Neural crest cell (in vitro differentiated cells): ENCODE measurements at places on chromosomes 6 and 20. TPM values are rescaled to one million over a fixed set of nuclear protein-coding genes. Genes with fewer than 3 reads are reported as not detected.

DNA sequence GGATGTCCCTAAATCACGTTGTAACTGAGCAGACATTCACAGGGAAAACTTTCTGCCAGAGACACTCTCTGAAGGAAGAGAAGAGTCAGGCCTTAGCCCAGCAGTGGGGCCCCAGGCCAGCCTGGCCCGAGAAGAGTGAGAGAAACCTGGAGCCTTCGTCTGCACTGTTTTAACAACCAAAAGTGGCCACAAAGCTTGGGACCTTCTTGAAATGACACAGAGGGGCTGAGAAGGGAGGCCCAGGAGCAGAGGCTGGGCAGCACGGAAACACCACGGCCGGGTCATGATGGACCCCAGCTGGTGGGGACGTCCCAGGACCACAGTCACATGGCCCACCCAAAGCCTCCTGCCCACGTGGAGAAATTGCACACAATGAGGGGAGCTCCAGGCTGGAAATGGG, 126.8 kb upstream of the THBS2 start:
- DNase-seq = no peak
- peaks cover 5% of the 10 kb centered on the region for H3K36me3 ChIP-seq
- peaks cover 6% of the 10 kb centered on the region for H3K4me1 ChIP-seq
- H3K4me3 ChIP-seq = no peak overlapping the region
- no peaks in the 10 kb centered on the region for H3K27me3 ChIP-seq
- no peak overlapping the region for H3K27ac ChIP-seq

DNA sequence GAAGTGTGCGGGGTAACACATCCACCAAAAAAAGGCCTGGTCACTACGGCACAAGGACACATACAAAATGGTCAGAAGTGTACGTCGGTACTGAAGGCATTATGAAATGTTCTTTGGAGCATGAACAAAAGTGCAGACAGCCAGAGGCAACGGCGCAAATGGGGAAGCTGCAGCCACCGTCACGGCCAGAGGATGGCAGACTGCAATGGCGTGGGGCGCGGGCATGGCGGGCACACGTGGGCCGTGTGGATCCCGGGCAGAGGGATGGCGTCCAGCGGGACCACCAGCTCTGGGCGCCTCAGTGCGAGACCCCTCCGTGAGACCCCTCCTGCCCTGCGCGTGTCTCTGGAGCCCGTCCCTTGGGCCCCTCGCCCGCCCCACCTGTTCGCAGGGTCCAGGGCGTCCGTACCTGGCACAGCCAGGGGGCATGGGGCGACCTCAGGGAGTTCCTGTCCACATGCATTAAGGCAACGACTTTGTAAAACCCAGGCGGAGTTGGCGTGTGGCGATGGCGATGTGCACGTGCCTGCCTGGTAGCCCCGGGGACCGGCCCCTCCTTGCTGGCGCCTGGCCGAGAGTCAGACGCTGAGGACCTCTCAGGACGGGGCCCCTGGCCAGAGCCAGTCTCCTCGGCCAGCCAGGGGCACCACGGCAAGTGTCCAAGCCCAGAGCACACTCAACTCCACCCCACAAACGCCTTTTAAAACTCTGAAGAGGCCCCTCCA, 39.5 kb upstream of the CHRNA4 start:
- no peaks in the 10 kb centered on the region for H3K4me1 ChIP-seq
- no peak overlapping the region for H3K27ac ChIP-seq
- H3K36me3 ChIP-seq = no peaks in the 10 kb centered on the region
- DNase-seq = no peak

DNA sequence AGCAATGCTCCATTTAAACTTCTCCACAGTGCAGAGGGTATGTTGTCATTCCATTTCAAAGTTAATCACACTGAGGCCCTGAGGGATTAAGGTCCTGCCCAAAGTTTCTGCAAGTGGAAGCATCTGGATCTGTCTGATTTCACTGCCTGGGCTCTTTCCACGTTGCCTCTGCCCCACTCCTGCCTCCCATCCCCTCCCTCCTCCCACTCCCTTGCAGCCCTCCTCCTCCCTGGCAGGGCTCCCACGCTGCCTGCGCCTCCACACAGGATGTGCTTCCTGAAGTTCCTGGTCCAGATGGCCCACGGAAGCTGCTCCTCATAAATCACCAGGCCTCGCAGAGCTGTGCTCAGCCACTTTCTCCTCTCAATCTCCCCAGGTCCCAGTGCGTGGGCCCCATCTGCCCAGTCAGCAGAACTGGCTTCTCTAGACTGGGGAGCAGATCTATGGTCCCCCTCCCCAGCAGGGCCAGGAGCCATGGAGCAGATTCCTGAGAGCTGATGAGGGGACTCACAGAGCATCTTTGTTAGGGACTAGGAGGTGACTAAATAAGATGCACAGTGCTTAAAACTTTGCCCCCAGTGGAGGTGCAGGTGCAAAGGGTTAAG, 65.4 kb upstream of the MAFB start:
- H3K4me3 ChIP-seq = no peak overlapping the region
- no peaks in the 10 kb centered on the region for H3K36me3 ChIP-seq
- no peak for DNase-seq

DNA sequence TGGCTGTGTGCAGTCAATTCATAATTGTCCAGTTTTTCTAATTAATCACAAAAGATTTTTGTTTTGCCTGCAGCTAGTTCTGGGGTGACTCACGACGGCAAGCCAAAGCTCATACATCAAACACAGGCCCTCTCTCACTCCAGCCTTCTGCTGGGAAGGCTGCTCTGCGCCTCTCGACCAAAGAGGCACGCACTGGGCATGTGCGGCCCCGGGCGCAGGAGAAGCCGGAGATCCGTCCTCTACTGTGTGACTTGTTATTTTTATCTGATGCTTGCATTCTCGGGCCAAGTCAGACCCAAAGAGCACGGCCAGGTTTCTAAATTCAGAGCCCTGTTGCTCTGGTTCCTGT, 98.5 kb downstream of the TFAP2A start:
- H3K36me3 ChIP-seq = no peaks in the 10 kb centered on the region
- peak overlapping the region; percentile 36 for H3K4me3 ChIP-seq
- H3K27ac ChIP-seq = peak overlapping the region; percentile 92
- peak; percentile 36 for DNase-seq
- H3K4me1 ChIP-seq = peaks cover 43% of the 10 kb centered on the region

DNA sequence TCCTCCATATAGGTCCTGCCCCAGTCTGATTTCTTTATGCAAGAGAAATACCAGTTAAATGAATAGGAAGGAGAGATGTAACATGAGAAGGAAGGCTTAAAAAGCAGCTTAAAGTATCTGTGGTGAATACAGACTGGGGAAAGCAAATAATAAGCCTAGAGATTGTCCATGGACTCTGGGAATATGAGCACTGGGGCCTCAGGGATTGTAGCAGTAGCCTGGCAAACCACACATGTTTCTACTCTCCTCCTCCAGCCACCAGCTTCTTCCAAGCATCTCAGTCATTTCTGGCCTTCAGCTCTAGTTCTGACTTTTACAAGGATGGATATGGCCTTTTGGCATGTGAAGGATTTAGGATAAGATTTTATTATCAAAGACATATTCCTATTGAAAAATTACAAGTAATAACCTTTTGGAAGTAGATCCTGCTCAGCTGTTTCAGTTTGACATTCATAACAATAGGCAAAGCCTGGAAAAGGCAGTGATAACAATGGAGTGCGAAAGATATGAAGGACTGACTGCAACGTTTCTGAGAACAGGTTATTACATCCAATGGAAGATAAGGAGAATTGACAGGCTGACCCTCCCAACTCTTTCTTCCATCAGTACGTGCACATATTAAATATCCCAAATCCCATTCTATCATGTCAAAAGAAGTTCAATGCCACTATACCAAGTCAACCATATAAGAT, 41.6 kb downstream of the CYP39A1 start:
- no peaks in the 10 kb centered on the region for H3K27me3 ChIP-seq
- H3K4me3 ChIP-seq = no peak overlapping the region
- DNase-seq = no peak
- H3K36me3 ChIP-seq = no peaks in the 10 kb centered on the region
- H3K4me1 ChIP-seq = no peaks in the 10 kb centered on the region
- H3K27ac ChIP-seq = no peak overlapping the region

Gene SNAI1
- 12.5 and 12.9 TPM in 2 replicates for total RNA-seq

Gene BPIFA1
- total RNA-seq = not detected in 2 replicates

Gene SASH1
- 88.0 and 90.0 TPM in 2 replicates for total RNA-seq

DNA sequence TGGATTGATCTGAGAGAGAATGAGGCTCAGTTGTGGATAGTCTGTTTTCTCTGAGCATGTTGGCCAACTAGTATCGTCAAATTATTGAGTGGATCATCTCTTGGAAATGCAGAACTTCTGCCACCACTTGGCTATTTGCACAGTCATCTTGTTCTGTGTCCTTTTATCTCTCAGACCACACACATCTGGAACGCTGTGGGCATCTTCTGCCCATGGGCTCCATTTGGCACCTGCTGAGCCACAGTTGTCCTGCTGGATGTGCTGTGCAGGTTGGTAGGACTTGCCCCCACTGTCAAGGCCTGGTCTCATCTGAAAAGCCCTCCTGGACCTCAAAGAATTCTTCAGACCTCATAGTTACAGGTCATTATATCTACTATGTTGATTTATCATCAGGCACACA, 16.7 kb upstream of the C20orf144 start:
- H3K4me3 ChIP-seq = no peak overlapping the region
- no peaks in the 10 kb centered on the region for H3K27me3 ChIP-seq
- peaks cover 14% of the 10 kb centered on the region for H3K36me3 ChIP-seq

DNA sequence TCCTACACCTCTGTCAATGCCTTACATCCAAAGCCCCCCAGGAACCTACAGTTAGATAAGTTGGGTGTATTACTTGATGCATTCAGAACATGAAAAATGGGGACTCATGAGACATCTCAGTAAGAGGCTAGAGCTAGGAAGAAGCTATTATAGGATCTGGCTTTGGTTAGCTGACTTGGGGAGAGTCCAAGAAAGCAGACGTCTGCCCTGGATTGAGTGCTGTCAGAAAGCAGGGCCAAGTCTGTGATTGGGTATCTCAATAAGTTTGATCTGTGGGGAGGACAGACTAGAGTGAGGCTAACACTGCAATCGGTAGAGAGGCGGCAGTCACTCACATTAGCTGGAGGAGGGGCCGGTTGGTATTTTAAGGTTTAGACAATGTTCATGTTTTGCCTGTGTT, 79.4 kb upstream of the LRFN2 start:
- no peak overlapping the region for H3K4me3 ChIP-seq
- no peaks in the 10 kb centered on the region for H3K27me3 ChIP-seq
- H3K27ac ChIP-seq = no peak overlapping the region
- no peak for DNase-seq

Gene C6orf163
- 3.5 and 4.5 TPM in 2 replicates for total RNA-seq

DNA sequence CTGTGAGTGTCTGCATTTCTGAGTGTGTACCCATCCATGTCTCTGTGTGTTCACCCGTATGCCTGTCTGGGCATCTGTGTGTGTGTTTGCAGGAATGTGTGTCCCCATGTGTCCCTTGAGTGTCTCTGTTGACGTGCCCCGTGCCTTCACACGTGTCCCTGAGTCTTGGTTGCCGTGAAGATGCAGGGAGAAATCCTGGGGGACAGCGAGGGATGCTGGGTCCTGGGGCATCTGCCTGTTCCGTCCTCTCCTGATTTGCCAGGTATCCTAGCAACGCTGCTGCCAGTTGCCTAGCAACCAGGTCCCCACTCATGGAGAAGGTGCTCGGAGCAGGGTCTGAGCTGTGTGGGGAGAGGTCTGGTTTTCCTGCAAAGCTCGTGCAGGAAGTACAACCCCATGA, 6.0 kb upstream of the LKAAEAR1 start:
- peaks cover 51% of the 10 kb centered on the region for H3K27me3 ChIP-seq
- H3K36me3 ChIP-seq = no peaks in the 10 kb centered on the region
- no peak overlapping the region for H3K27ac ChIP-seq
- DNase-seq = no peak
- peaks cover 15% of the 10 kb centered on the region for H3K4me1 ChIP-seq

DNA sequence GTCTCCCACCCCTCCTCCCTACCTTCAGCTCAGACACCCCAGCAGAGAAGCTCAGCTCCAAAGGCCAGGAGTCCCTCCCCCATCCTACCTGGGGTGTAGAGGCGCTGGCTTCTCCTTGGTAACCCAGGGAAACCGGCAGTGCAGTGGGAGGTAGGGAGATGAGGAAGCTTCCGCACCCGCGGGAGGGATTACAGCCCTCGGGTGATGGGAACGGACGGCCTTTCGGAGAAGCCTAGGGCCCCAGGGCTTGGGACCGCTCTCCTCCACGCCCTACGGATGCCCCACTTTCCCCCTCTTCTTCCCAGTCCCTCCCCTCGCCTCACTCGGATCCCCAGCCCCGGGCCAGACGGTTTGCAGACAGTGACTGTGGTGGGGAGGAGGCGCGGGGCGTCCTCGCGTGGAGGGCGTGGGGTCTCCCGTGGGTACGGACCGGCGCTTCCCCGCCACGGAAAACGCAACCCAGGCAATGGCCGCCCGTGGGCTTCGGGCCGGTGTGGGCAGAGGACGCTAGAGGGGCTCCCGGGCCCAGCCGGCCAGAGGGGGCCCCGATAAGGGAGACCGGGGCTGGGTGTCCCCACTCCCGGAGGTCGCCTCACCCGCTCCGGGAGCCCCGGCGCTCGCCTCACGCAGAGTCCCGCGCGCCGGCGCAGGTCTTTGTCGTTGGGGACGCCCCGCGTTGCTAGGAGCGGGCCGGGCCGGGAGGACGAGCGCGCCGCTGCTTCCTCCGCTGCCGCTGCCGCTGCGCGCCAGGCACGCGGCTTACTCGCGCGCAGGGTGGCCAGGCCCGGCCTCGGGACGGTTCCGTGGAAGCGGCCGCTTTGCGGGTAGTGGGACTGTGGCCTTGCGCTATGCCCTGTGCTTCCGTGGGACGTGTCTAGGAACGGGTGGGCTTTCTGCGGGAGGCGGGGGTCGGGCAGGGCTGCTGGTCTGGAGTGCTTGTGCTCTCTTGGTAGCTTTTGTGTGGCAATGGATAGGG, 15.8 kb downstream of the AARS2 start:
- H3K4me1 ChIP-seq = peaks cover 20% of the 10 kb centered on the region
- peaks cover 12% of the 10 kb centered on the region for H3K36me3 ChIP-seq
- DNase-seq = peak; percentile 52
- peak overlapping the region; percentile 12 for H3K27ac ChIP-seq
- peaks cover 64% of the 10 kb centered on the region for H3K27me3 ChIP-seq

DNA sequence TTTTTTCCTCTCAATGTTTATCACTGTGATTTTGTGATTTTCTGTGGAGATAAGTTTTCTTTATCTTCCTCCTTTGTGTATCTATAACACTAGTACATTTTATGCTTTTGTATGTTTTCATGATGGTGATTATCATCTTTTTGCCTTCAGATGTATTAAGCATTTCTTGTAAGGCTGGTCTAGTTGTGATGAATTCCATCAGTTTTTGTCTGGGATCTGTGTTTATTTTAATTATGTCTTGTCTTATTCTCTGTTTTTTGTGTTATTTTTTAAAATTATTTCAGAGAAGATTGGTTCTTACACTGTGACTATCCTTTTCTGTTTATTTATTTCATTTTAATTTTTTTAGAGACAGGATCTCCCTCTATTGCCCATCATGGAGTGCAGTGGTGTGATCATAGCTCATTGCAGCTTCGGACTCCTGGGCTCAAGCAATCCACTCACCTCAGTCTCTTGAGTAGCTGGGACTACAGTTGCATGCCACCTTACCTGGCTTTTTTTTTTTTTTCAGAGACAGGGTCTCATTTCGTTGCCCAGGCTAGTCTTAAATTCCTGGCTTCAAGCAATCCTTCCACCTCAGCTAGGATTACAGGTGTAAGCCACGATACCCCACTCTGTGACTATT, 187.4 kb downstream of the SLC16A10 start:
- H3K27me3 ChIP-seq = no peaks in the 10 kb centered on the region
- H3K27ac ChIP-seq = no peak overlapping the region
- H3K36me3 ChIP-seq = peaks cover 72% of the 10 kb centered on the region
- H3K4me3 ChIP-seq = no peak overlapping the region

Gene PNPLA1
- not detected in 2 replicates for total RNA-seq
